ENCODE measurements at places on chromosomes 4 and X. TPM values are rescaled to one million over a fixed set of nuclear protein-coding genes. Genes with fewer than 3 reads are reported as not detected.

The AASDH gene
- total RNA-seq = 3.5 TPM

The RBM3 gene
- total RNA-seq = 316 TPM

The PIGA gene
- total RNA-seq = 11.0 TPM

The PRDM8 gene
- 0.33 TPM for total RNA-seq

Measured in A549 treated with CpdA at 1 μM for 4 hours (cell line).